ENCODE measurements at places on chromosomes 12 and 14. TPM values are rescaled to one million over a fixed set of nuclear protein-coding genes. Genes with fewer than 3 reads are reported as not detected.

GRCh38 chr14:22598099-22598895 lies at the start of gene ABHD4:
ABHD4 (plus strand) TSS chr14:22598300; CDS start chr14:22598307, 7 bp downstream.
- peak; percentile 72 for DNase-seq

DNA sequence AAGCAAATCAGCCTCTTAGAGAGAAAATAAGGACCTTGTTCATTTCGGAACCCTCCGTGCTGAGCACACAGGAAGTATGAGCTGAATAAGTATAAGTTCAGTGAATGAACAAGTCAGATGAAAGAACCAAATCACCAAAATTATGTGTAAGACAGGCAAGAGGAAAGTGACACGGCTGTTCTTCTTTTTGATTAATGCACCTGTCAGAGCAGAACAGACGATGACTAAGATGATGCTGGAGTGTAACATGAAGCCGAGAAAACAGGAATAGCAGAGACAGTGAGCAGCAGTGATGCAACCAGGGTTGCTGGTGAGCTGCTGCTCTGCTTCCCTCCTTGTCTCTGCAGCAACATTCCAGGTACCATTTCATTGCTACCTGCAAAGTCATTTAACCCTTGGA lies 861.1 kb downstream of the GALC start:
- no peak for DNase-seq

GRCh38 chr12:2613326-2614073 lies 181.3 kb upstream of the FKBP4 start:
- DNase-seq = no peak

- no peak for DNase-seq
Measured at GRCh38 chr14:103867020-103867419, 19.6 kb upstream of the PPP1R13B start.

GRCh38 chr12:54038871-54039414 lies 6.1 kb downstream of the HOXC5 start:
- no peak for DNase-seq

CARMIL3 gene
- 8.8 TPM for total RNA-seq

EMC9 gene
- 24.5 TPM for total RNA-seq

FGF6 gene
- not detected for total RNA-seq

CEP170B gene
- 101 TPM for total RNA-seq
